ENCODE measurements at places on chromosomes 1 and 21. TPM values are rescaled to one million over a fixed set of nuclear protein-coding genes. Genes with fewer than 3 reads are reported as not detected.

The TRIM67 gene
- not detected for total RNA-seq

The HMCN1 gene
- 1.8 TPM for total RNA-seq

The CADM3 gene
- 1.2 TPM for total RNA-seq

The RIPK4 gene
- total RNA-seq = not detected

The DISC1 gene
- total RNA-seq = 1.2 TPM

The CFAP410 gene
- total RNA-seq = 10.4 TPM

The BNIPL gene
- 0.21 TPM for total RNA-seq

The MYCL gene
- total RNA-seq = 1.0 TPM

The FRRS1 gene
- total RNA-seq = 3.3 TPM

The SLFNL1 gene
- 0.16 TPM for total RNA-seq

The OR2L5 gene
- total RNA-seq = not detected

The DIPK1A gene
- 7.8 TPM for total RNA-seq

The OR2T29 gene
- total RNA-seq = not detected

The GCSAML gene
- 0.36 TPM for total RNA-seq

The OLFML3 gene
- total RNA-seq = 8.2 TPM

The CFAP57 gene
- 0.15 TPM for total RNA-seq

The NBPF11 gene
- 2.5 TPM for total RNA-seq

The COL24A1 gene
- total RNA-seq = 0.13 TPM

The C1orf141 gene
- total RNA-seq = not detected

The S100A8 gene
- 57.0 TPM for total RNA-seq

The FMO5 gene
- total RNA-seq = 0.95 TPM

The ATP5PO gene
- 294 TPM for total RNA-seq

The BTG2 gene
- total RNA-seq = 360 TPM

The HECTD3 gene
- 55.3 TPM for total RNA-seq

The CHRM3 gene
- not detected for total RNA-seq

The HSF2BP gene
- 0.23 TPM for total RNA-seq
